ENCODE measurements at places on chromosomes 1 and 21.

DNA sequence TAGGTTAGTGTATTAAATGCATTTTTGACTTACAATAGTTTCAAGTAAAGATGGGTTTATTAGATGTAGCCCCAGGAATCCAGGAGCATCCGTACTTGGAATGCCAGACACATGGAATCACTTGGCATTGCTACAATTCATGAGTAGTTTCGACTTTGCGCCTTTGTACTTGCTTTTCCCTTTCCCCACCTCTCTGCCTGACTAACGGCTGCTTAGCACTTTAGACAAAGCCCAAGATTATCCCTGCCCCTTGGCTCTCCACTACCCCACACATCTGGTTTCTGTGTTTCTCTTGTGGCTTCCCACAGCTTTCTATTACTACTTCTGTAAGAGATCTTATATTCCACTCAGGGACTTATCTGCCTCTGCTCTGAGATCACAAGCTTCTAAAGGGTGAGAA is 397.7 kb upstream of the POU3F1 start:
- DNase-seq, result no peak

DNA sequence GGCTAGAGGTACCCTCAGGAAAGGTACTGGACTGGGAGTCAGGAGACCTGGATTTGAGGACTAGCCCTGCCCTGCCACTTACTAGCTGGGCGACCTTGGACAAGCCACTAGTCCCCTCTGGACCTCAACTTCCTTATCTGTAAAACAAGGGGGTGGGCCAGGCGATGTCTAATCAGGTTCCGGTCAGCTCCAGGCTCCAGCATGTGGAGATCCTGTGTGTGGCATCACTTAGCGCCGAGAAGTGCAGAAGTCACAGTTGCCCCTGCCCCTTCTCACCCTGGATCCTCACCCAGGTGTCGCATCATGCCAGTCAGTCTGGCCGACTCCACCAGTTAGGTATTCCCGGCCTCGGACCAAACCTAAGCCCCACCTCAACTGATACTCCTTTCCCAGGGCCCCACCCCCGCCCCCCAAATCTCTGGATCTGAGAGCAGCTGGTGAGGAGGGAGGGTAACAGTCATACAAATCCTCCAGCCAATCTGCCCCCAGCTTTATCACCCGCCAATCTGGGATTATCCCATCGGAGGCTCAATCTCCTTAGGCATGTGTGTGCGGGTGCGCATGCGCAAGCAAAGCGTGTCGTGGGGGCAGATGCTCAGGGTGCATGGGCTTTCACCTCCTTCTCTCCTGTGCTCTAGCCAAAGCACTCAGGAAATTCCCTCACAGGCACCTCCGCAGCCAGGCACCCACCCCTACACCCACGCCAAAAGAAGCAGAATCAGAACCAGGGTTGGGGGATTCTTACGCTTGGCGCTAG is 5.4 kb downstream of the CELF3 start:
- no peak for DNase-seq

DNA sequence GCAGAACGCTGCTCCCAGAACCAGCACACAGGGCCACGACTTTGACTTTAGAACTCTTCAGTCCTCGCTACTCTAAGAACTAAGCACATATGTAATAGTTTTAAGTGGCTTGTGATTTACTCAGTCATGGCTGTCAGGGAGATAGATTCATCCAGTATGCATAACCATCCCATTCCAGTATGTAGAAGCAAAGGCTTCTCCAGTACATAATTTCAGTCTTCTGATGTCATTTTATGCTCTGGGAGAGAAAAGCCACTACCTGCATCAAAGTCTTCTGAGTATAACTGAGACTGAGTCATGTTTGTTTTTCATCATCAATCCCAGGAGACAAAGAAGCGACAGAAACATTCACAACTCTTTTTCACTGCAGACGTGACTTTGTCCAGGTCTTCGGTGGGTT is 885.7 kb downstream of the PLA2G4A start:
- DNase-seq, result no peak

DNA sequence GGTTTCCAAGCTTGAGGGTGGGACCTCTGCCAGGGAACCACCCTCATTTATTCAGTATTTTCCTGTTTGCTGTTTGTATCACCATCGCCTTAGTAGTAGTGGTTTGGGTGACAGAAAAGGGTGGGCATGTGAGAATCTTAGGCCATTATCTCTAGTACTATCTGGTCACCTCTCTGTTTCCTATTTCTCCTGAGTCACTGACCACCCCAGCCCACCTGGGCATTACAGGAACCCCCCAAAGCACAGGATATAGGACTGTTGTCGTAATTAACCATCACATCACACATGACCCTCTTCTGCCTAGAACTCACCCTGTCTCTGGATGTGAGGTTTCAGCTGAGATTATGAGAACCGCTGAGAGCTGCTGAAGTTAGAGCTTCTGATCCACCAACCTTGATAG is 60.4 kb downstream of the IL23R start:
- no peak for DNase-seq

- no peak for DNase-seq
Measured at GRCh38 chr21:40143822-40144525, 276.7 kb downstream of the PCP4 start.

DNA sequence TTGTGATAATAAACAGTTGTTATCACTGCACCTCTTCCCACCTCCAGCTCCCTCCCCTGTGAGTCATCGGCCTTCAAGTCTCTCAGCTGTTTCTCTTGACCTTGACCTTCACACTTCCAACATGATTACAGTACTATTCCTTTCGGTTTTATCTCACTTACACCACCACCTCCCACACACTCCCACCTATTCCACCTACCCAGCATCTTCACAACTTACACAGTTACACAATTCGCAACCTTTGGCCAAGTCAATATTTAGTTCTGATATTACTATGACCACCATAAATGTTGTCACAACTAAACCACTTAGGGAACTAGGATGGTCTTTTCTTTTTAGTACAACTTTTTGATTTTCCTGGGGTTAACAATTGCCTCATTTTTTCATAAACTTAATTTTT is 60.2 kb downstream of the RIPK4 start:
- no peak for DNase-seq

GRCh38 chr1:30104551-30104950 is 618.8 kb downstream of the MATN1 start:
- no peak for DNase-seq

GRCh38 chr1:229694053-229694693 is 68.1 kb downstream of the URB2 start:
- peak; percentile 69 for DNase-seq
